ENCODE measurements at places on chromosomes 4 and X.

- no peak for DNase-seq
These were observed 109.1 kb upstream of the MED14 start for GRCh38 chrX:40844471-40844870.

GRCh38 chrX:40852586-40852985, 117.2 kb upstream of the MED14 start:
- DNase-seq: no peak

DNA sequence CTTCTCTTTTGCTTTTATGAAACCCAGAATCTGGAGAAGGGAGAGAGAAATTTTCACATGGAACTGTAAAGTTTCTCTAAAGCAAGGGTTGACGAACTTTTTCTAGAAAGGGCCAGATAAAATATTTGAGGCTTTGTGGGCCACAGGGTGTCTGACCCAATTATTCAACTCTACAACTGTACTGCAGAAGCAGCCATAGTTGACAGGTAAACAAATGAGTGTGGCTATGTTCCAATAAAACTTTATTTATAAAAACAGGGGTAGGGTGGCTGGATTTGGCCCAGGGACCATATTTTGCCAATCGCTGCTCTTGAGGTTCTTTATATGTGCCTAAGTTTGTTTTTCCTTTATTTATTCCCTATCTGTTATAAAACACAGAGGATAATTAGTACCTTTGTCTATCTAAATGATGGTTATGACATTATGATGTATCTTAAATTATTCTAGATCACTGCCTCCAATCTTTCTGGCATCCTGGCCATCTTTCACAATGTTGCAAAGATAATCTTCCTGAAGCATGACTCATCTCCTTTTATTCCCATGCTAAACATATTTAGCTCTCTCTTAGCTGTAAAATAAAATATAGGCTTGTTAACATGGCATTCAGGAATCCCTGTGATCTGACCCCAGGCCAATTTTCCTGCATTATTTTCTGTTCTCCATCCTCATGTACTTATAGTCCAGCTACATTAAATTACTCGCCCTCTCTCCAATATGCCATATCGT, 106.8 kb upstream of the CBLL2 start:
- no peak for DNase-seq

- DNase-seq: no peak
These were observed 19.6 kb downstream of the PIGG start for GRCh38 chr4:518569-519083.

GRCh38 chrX:9758021-9758638, 7.5 kb downstream of the GPR143 start:
- DNase-seq: no peak

DNA sequence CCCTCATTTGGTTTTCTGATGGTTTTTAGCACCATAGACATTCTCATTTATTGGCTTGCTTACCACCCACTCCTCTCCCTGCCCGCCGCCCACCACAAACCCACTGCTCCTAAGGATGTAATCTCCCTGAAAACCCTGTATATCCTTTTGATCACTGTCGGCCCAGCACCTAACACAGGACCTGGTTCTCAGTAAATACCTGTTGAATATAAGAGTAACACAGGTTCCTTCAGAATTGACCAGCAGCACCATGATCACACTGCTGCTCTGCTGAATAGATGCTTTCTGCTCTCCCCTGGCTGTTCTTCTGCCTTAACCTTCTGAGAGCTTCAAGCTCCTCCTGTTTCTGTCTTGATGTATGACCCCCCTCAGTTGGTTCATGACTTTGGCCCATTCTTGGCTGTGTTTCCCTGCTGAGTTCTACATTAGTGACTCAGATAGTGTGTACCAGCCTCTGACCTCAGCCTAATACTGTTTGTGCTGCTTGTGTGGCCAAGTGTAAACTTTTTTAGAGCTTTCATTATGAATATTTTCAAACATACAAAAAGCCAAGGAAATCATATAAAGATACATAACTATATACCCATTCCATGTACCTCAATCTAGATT, 265.3 kb downstream of the FRMPD4 start:
- DNase-seq: no peak

Measured in breast epithelium (tissue), 4 donors.